ENCODE measurements at places on chromosomes 5 and 9. TPM values are rescaled to one million over a fixed set of nuclear protein-coding genes. Genes with fewer than 3 reads are reported as not detected.

SPATA9 gene
- total RNA-seq = not detected

WDR70 gene
- 18.1 TPM for total RNA-seq

C9 gene
- not detected for total RNA-seq

ZDHHC11 gene
- total RNA-seq = 0.72 TPM

TGFBI gene
- 533 TPM for total RNA-seq

ECM2 gene
- total RNA-seq = 1.4 TPM

ALDH1A1 gene
- total RNA-seq = 6.2 TPM

HSPB3 gene
- total RNA-seq = not detected

PCSK1 gene
- not detected for total RNA-seq

HAVCR2 gene
- 0.43 TPM for total RNA-seq

NKD2 gene
- total RNA-seq = not detected

FGF10 gene
- total RNA-seq = not detected

SHISAL2B gene
- total RNA-seq = not detected

CCDC171 gene
- 1.9 TPM for total RNA-seq

THBS4 gene
- total RNA-seq = 0.24 TPM

GFI1B gene
- total RNA-seq = not detected

MAMDC2 gene
- 9.6 TPM for total RNA-seq

SNCB gene
- not detected for total RNA-seq

SLC45A2 gene
- not detected for total RNA-seq

GPX3 gene
- total RNA-seq = 147 TPM

RNF180 gene
- 5.3 TPM for total RNA-seq

ROPN1L gene
- total RNA-seq = under 0.01 TPM

IFNA13 gene
- not detected for total RNA-seq

DCAF12 gene
- total RNA-seq = 23.0 TPM

TAF11L10 gene
- total RNA-seq = not detected

IFNA5 gene
- not detected for total RNA-seq

All from tracheal epithelial cell (primary cell).